Renal pelvis (tissue), 12 donors: ENCODE measurements at places on chromosomes 11 and 22. TPM values are rescaled to one million over a fixed set of nuclear protein-coding genes. Genes with fewer than 3 reads are reported as not detected.
A peak's percentile ranks its signal among the peaks of the same experiment; 100 is the strongest.

The IGLL1 gene
- 0.61 TPM for polyA plus RNA-seq

The MMP10 gene
- polyA plus RNA-seq = 0.11 TPM

The LSP1 gene
- 6.4 TPM for polyA plus RNA-seq

The PANX2 gene
- 1.3 TPM for polyA plus RNA-seq

The ART5 gene
- 3.9 TPM for polyA plus RNA-seq

The ARHGAP8 gene
- 31.4 TPM for polyA plus RNA-seq

The INPP5J gene
- 4.2 TPM for polyA plus RNA-seq

The C11orf65 gene
- polyA plus RNA-seq = 2.5 TPM

The CST6 gene
- polyA plus RNA-seq = not detected

GRCh38 chr22:20993304-20994127, 8.4 kb downstream of the THAP7 start:
- DNase-seq = no peak

DNA sequence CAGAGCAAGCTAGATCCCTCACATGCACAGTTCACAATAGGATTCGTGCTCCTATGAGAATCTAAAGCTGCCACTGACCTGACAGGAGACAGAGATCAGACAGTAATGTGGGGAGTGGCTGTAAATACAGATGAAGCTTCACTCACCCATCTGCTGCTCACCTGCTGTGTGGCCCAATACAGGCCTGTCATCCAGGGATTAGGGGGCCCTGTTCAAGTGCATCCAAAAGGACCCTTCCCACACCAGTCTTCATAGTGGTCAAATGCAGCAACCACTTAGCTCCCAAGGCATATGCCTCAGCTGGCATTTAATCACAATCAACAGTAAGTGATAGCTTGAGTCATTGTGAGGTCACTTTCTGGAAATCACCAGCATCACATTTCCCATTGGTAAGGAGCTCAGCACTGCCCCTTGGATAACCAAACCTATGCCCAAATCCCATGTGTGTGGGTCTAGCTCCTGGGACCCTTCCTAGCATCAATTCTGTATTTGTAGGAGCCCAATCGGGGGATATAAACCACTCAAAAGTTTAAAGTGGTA, 65.6 kb downstream of the OR4C45 start:
- no peak for DNase-seq

DNA sequence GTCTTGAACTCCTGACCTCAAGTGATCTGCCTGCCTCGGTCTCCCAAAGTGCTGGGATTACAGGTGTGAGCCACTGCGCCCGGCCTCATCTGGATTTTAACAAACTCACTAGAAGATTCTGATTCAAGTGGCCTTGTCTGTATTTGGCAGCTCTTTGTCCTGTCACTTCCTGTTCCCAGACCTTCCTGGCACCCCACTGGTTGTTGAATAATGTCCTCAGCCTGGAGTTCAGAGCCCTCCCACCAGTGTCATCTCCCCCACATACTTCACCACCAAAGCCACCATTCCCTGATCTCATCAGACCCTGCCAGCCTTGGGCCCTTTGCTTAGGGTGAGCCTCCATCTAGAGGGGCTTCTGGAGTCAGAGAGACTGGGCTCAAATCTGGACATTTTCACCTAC, 3.3 kb downstream of the PELI3 start:
- no peak for DNase-seq

DNA sequence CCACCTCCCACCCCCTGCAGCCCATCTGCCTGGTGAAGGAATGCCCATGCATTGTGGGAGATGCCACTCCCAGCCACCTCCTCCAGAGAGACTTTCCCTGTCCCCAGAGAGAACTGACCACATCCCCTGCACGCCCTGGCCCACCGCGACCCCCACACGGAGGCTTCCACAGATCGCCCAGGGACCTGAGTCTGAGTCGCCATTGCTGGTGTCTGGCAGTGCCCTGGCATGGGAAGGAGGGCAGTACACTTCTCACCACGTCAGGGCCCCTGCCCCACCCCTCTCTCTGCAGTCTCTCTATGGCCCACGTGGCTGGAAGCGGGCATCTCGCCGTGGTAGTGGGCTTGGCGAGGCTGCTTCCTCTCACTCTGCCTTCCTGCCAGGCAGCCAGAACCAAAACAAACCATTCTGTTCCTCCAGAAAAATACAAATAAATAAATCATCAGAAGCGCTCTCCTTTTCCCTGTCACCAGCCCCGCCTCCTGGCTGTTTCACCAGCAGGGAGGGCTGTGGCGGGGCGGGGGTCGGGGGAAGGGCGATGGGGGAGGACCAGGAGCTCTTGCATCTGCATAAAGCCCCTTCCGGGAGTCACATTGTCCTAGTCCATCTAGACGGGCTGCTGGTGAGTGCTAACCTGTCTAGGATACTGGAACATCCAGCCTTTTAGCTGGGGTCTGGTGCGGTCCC, 20.9 kb downstream of the SHISAL1 start:
- peak; percentile 50 for DNase-seq

- no peak for DNase-seq
Measured at GRCh38 chr11:15202626-15203025, 87.9 kb downstream of the INSC start.

DNA sequence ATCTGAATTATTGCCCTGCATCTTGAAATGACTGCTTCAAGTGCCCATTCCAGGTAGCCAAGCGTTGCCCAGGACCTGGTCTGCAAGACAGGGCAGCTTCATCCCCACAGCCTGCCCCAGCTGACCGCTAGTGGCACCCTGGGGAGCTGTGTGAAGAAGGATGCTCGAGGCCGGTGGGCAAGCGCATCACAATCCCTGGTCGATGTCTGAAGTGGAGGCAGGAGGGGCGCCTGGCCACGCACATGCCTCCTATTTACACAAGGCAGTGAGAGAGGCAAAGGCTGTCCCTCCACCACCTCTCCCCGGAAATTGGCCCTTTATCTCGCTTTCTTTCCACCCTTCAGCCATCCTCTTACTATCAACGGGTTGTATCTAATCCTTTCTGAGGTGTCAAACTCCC, 28.1 kb upstream of the PHF21A start:
- DNase-seq = no peak

DNA sequence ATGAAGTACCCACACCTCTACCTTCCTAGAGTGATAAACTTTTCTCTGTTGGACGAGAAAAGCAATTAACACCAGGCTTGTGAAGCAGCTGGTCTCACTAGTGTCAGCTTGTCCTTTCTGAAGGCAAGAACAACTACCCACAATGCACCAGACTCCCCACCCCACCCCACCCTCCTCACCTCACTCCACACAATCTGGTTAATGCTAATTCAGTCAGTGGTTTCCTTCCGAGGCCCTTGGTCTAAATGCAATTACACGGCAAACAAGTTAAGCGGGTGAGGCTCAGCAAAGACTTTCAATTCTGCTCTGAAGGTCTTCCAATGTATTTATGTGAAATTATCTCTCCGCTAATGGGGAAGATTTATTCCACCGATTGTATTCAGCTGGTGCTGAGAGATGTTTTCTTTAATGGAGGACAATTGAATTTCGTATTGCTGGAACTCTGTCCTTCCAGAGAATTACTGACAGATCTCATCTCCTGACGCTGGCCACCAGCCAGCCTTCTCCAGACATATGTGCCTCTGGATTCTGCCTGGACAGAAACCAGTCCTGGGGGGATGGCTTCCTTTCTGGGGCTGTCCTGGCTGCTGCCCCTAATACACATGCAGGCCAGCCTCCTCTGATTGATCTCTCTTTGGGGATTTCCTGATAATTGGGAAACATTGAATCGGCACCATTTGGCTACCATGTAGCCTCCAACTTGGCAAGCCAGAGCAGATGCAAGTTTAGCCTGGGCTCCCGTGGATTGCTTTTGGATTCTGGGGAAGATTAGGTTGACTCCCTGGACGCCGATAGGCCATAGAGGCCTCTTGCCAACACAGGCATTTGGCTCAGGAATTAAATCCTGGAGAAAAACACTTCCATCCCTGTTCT, 165.8 kb upstream of the NARS2 start:
- DNase-seq = no peak

GRCh38 chr22:36977401-36977861, 41.8 kb downstream of the TST start:
- no peak for DNase-seq
